HTR-8/SVneo (cell line): ENCODE measurements at places on chromosomes 6 and 20.

GRCh38 chr6:122825163-122825562 is 36.1 kb downstream of the SMPDL3A start:
- no peak for DNase-seq

GRCh38 chr6:6003621-6004366 is 2.9 kb downstream of the NRN1 start:
- no peak for DNase-seq

GRCh38 chr6:169638388-169638787 is 63.4 kb downstream of the WDR27 start:
- no peak for DNase-seq

DNA sequence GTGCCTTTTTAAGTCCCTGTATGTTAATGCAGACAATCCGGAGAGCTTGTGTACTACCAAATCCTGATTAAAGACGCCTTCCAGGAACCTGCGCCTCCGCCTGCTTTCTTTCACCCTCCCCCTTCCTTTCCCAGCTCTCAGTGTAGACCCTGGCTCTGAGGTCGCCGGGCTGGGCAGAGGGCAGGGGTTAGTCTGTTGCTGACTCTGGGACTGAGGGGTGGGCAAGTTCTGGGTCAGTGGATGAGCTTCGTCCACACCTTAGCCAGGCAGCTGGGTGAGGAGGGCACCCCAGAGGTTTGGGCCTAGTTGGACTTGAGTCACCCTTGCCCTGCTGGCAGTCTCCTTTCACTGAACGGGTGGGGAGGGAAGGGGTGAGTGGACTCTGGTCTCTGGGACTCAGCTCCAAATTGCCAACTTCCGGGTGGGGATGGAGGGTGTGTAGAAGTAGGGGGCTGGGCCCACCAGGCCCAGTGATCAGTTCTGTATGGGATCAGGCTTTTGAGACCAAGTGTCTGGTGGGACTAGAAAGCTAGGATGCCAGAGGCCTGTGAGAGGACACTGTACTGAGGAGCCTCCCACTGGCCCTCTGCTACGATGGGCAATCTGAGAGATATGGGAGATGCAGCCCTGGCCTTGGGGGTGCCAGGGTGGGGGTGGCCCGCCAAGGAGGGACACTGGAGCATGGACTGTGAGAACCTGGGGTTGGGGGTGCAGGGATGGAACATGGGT is 21.3 kb upstream of the SLC22A7 start:
- no peak for DNase-seq

GRCh38 chr6:151098166-151098565 is 141.6 kb upstream of the AKAP12 start:
- no peak for DNase-seq

DNA sequence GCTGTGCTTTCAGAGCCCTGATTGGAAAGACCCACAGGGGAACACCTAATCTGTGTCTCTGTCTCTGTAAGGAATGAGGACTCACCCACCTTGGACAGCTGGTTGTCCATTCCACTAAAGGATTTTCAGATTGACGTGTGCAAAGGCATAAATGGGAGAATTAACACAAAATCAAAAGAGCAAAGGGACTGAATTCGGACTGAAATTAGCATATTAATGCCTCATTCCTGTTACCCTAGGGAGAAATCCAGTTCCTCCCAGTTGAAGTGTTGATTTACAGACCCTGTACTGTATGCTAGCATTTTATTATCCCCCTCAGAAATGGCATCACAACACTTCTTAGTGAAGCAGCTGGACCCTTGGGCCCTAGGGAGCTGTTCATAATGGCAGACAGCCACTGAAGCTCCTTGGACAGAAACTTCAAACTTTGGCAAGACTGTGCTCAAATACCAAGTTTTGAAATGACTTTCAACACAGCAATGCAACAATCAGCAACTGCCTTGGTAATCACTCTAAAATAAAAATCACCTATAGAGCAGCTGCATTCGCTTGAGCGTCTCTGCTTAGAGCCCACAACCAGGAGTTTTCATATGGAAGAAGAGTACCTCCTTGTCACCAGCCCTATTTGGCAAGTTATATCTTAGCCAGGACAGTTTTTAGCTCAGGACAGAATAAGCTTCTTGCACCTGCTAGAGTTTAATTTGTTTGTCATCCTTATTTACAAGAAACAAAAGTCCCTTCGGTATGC is 118.1 kb downstream of the TRDN start:
- DNase-seq, result no peak

DNA sequence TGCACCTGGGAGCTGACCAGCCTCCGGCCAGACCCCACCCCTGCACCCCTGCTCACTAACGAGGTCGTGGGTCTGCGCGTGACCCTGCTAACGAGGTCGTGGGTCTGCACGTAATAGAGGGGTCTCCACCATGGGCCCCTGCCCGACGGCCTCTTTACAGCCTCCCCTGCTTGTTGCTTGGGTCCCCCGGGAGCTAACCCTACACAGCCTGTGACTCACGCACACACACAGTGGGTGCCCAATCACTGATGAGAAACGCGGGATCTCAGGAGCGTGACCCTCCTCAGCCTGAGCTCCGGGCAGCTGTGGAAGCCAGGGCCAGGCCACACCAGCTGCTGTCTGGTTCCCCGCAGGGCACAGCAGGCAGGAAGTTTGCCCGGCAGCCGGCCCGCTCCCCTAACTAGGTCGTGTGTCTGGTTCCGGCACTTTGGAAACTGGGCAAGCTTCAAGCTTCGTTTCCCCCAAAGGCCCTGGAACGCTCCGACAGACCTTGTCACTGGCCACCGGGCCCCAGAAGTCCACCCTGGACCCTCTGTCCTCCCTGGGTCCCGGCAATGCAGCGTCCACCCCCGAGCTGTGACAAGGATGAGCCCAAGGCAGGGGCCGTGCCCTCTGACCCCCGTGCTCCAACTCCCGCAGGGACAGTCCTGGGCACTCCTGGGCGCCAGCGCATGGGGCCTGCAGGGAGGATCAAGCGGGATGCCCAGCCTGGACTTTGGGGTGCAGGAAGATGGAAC is 767 bp downstream of the PTK6 start:
- DNase-seq, result no peak

- no peak for DNase-seq
Observed at GRCh38 chr20:48826069-48826468, 1.7 kb downstream of the PREX1 start.
